ENCODE measurements at places on chromosomes 5 and 9.

GRCh38 chr5:35461530-35461929, 156.1 kb upstream of the SPEF2 start:
- DNase-seq: no peak

DNA sequence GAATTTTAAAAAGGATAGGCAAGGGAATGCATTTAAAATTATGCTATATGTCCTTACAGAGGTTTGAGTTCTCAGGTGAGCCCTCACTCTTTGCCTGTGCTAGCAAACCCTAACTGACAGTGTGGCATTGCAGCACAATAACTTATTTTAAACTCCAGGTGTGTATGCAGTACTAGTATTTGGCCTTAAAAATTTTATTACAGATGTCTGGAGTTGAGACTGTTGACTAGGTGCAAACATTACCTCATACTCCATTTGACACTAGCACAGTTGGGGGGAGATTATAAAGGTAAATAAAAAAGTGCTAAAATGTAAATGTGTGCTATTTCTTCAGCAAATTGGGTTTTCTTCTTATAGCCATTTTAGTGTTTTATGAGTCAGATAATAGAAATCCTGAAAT, 407.7 kb downstream of the SH3GL2 start:
- DNase-seq: no peak

- no peak for DNase-seq
These were observed 93.3 kb upstream of the BOD1 start for GRCh38 chr5:173709761-173710160.

- DNase-seq: peak; percentile 70
These were observed 269.8 kb downstream of the NR3C1 start for GRCh38 chr5:143133721-143134120.

DNA sequence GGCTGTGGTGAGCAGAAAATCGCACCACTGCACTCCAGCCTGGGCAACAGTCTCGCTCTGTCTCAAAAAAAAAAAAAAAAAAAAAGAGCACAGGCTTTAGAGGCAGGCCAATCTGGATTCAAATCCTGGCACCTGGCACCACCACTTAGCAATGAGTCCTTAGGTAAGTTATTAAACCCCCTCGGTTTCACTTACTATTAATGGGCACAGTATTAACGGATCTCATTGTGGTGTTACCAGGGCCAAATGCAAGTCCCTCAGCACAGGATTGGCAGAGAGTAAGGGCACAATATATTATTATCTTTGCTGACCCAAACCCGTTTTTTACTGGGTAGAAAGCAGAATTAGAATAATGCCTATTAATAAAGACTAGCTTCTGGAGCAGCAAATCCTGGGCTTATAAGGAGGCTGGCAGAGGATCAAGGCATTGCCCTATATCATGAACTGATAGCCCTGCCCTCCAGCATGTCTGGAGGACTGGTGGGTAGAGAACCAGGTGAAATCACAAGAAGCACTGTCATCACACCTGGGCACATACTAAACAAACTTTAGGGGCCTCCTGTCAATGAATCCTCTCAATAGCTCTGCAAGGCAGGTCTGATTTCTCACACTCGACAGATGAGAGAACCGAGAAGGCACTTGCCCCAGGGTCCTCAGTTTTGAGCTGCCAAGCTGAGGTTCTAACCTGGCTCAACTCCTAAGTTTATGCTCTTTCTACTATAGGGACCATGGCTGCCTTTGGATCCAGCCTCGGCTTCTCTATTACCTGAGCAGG, 17.7 kb downstream of the PCDHGC5 start:
- DNase-seq: no peak

All from fibroblast of pulmonary artery (primary cell).